ENCODE measurements at places on chromosomes 7 and 10.

DNA sequence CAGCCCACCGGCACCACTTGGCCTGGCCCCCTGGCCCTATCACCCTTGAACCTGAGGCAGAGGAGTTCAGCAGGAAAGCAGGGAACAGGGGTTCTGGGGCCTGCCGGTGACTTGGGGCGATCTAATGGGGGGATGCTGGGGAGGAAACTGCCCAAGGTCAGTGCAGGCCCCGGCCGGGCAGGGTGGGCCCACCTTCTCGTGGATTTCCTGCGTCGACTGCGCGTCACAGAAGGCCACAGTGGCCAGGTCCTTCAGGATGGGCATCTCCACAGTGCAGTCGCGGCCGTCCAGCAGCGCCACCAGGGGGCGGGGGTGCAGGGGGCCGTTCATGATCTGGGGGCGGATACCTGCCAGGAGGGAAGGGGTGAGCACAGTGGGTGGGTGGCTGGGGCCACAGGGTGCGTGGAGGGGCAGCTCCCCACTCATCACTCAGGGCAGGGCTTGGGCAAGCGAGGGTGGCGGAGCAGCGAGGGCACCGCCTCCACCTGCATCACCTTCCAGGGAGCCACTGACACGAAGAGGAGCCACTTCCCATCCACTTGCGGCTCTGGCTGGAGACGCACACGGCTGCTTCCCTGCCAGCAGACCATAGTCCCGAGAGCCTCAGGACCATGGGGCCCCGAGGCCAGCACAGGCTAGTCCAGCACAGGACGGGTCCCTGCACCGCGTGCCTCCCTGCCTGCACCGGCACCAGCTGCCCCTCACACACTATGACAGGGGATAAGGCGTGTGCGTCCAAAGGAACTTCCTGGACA lies 61.4 kb downstream of the ZRANB1 start:
- no peak for DNase-seq

- no peak for DNase-seq
Measured at GRCh38 chr10:46305079-46305818, 18.5 kb downstream of the ANTXRL start.

DNA sequence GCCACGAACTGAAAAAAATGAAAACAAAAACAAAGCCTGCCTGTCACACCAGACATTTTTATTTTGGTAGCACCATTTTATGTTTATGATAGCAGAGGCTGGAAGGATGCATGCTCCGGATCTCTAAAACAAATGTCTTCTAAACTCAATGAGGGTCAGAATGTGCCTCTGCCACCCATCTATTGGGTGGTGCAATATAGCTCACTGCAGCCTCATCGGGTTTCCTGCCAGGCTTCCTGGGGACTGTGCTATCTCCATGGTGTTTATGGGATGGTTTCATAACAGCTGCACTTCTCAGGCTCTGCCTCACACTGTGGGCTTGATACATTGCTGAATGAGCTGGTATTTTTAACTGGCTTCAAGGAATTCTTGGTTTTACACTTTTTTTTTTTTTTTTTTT lies 94.4 kb downstream of the ITIH5 start:
- DNase-seq = no peak

GRCh38 chr7:120502132-120502531 lies 229.2 kb downstream of the KCND2 start:
- DNase-seq = no peak

- no peak for DNase-seq
Measured at GRCh38 chr7:124308384-124308783, 275.5 kb upstream of the TMEM229A start.

DNA sequence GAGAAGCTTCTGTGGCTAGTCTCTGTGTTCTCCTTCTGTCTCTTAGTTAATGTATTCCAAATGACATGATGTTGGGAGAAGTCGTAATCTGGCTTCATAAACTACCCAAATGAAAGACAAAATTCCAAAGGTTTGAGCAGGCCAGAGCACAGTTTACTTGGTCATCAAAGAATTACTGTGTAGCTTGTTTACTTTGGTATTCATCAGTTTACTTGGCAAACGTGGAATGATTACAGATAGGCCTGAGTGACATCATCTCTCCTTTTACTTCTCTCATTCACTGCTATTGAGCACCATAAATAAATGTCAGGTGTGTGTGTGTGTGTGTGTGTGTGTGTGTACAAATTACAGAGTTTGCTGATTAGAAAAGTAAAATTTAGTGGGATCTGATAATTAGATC lies 327.3 kb downstream of the PHTF2 start:
- DNase-seq = no peak

- no peak for DNase-seq
Measured at GRCh38 chr10:114172776-114173602, 1.0 kb downstream of the CCDC186 start.

GRCh38 chr10:761376-761775 lies 71.9 kb upstream of the DIP2C start:
- DNase-seq = no peak

- no peak for DNase-seq
Measured at GRCh38 chr7:44347546-44348114, 22.2 kb upstream of the CAMK2B start.

- DNase-seq = no peak
Measured at GRCh38 chr10:25405871-25406270, 231.1 kb downstream of the GPR158 start.

- DNase-seq = no peak
Measured at GRCh38 chr10:96272316-96273280, 1.2 kb upstream of the BLNK start.

GRCh38 chr10:120478386-120478785 lies 21.4 kb downstream of the PLPP4 start:
- no peak for DNase-seq

- DNase-seq = no peak
Measured at GRCh38 chr7:50757703-50758390, 24.8 kb downstream of the GRB10 start.

GRCh38 chr10:102776779-102777456 lies 33.2 kb downstream of the WBP1L start:
- DNase-seq = no peak

DNA sequence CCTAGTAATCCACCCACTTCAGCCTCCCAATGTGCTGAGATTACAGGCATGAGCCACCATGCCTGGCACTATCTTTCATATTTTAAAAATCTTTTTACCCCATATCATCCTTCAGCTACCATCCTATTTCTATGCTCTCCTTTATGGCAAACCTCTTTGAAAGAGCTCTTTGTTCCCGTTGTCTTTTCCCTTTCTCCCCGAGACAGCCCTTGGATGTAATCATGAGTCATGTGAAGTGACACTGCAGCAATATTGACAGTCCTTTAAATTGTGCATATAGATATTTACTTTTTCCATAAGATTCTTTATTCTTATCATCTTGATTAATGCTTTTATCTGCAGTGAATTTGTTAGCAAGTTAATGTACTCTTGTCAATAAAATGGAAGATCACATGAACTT lies 286.6 kb downstream of the ANKRD7 start:
- no peak for DNase-seq

GRCh38 chr10:58590152-58590840 lies 77.6 kb downstream of the BICC1 start:
- no peak for DNase-seq

DNA sequence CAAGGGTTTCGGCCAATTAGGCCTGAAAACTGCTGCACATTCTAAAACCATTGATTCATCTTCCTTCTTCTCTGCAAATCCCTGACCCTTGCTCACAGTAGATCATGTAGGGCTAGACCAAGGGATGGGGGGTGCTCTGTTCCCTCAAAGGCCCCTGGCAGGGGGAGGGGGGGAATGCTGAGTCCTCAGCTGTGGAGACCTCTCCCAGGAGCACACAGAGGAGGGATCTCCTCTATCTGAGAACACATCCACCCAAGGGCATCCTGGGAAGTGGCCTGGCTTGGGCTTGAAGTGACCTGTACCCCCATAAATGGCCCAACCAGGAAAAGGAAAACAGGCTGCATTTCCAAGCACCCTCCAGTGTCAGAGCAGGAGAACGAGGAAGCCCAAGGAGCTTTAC lies 1.0 kb upstream of the CDHR1 start:
- no peak for DNase-seq

GRCh38 chr7:14048889-14049288 lies 59.4 kb upstream of the ETV1 start:
- DNase-seq = no peak

DNA sequence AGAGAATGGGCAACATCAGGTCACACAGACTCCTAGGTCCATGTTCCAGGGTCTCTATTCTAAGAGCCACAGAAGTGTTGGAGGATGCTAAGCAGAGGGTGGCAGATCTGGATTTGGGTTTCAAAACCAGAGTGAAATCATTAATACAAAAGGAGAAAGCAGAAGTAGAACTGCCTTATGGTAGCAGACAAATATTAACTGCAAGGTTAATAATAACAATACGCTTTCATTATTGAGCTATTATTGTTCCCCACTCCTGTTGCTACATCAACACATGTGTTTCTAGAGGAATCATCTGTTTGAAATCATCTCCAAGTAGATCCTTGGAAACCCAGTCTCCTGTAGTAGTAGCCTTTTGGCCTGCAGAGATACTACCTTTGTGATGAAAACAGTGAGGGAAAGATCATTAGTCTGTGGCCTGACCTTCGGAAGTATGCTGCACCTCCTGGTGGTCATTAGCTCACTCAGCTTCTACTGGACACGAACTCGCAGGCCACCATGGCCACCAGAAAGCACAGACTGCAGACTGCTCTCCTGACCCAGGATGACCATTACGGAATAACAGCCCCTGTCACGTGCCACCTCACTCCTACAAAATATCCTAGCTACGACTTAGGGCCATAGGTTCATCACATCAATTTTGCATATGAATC lies 84.6 kb downstream of the XPNPEP1 start:
- DNase-seq = no peak

- no peak for DNase-seq
Measured at GRCh38 chr10:37623506-37623905, 233.9 kb downstream of the ZNF248 start.

- DNase-seq = no peak
Measured at GRCh38 chr10:69146759-69147158, 22.8 kb downstream of the VPS26A start.

DNA sequence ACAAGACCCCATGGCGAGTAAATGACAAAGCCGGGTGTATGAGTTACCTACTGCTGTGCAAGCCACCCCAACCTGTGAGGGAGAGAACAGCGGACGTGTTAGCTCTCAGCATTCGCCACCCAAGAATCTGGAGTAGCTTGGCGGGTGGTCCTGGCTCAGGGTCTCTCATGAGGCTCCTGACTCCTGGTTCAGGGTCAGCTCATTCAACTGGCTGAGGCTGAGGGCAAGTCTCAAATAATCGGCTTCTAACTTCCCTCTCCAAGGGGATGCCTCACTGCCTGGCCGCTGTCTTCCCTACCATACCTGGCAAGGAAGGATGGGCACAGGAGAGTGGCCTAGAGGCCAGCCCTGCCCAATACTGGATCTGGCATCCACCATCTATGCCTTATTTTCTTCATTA lies 94.2 kb downstream of the HTR5A start:
- DNase-seq = no peak

DNA sequence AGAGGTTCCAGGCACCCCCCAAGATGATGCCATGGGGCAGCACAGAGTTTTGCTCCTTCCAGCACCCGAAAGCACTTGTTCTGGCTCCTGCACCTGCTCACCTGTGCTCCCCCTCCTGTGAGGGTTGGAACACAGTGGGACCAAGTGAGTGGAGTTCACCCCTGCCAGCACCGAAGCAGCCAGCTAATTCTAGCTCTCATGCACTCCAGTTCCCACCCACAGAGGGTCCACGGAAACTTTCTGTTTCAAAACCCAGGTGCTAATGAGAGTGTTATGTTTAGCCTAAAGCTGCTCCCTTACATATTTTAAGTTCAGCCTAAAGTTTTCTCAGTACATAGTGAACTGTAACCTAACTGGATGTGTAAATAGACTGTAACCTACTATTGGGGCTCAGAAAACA lies 42.6 kb upstream of the SLC35G1 start:
- DNase-seq = no peak

DNA sequence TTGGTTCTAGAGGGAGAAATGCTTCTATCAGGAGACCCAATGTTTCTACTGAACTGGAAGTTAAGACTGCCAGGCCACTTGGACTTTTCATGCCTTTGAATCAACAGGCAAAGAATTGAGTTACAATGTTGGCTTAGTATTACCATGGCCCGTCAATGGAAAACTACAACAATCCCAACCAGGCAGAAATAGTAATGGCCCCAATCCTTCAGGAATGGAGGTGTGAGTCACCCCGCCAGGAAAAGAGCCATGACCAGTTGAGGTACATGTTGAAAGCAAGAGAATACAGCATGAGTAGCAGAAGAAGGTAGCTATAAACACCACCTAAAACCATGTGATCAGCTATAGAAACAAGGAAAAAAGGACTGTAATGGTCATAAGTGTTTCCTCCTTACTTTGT lies 101.9 kb downstream of the DGKB start:
- no peak for DNase-seq

- no peak for DNase-seq
Measured at GRCh38 chr7:22725585-22725984, 1.4 kb upstream of the IL6 start.

All from CD8-positive, alpha-beta T cell (primary cell).